ENCODE measurements at places on chromosomes 7 and 10.

- DNase-seq, result no peak
These were observed 371.6 kb downstream of the SH2D4B start for GRCh38 chr10:80909254-80909653.

DNA sequence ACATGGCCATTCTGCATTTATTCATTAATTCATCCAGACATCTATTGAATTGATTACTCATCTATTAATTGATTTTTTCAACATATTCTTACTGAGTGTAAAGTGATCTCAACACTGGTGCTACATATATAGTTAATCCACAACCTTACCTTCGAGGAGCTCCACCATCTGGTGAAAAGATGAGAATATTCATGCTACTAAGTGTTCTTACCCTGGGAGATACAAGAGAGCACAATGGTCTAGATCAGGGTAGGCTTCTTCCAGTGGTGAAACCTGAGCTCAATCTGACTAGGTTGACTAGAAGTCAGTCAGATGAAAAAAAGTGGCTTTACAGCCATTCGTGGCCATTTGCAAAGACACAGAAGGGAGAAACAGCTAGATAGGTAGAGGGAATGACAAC lies 507.4 kb downstream of the ANKRD7 start:
- no peak for DNase-seq

- no peak for DNase-seq
These were observed 120.9 kb upstream of the DIP2C start for GRCh38 chr10:810351-810846.

DNA sequence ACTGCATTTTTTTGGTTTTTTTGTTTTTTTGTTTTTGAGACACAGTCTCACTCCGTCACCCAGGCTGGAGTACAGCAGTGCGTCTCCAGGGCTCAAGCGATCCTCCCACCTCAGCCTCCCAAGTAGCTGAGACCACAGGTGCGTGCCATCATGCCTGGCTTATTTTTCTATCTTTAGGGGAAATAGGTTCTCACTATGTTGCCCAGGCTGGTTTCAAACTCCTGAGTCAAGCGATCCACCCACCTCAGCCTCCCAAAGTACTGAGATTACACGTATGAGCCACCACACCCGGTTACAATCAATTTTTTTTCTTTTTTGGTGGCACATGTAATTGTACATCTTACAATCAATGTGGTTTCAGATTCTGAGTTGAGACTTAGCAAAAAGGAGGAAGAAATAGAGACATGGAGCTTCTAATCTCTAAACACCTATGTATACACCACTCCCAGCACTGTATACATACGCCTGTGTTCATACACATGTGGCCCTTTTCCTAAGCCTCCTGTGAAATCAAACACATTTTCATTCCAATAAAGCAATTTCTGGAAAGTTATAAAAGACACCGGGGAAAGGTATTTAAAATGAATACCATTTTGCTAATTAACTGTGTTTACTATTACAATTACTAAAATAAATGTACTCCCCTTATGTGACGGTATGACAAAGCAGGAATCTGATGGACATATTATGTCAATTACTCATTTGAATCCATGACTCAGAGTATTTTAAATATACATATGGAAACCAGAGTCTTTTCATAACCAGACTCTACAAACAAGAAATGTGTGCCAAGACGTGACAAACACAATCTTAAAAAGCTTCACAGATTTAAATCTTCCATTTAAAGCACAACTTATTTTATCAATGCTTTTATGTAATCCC lies 40.9 kb downstream of the SMURF1 start:
- no peak for DNase-seq

DNA sequence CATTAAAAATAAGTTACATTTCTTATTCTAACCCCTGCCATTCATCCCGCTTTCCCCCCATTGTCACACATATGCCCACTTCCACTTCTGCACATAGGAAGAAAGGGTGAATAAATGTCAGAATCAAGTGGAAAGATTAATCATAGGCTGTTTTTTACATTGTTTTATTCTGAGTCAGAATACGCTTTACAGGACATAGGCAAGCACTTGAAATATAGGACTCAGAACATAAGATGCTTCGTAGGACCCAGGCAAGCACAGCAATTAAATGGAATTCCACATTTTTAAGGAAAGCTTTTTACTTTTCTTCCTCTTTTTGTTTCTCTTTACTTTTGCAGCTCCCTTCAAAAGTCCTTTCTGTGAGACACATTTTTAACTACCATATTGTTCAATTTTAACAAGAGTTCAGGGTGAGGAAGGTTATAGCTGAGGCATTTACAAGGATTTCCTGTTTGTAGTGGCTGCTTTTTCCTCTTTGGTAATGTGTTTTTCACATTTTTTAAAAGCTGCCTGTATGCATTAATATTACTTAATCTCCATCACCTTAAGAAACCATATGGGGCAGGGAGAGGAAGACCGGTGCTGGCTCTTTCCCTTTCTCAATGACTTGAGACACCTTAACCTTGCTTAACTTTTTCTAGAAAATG lies 130.0 kb downstream of the TES start:
- no peak for DNase-seq

DNA sequence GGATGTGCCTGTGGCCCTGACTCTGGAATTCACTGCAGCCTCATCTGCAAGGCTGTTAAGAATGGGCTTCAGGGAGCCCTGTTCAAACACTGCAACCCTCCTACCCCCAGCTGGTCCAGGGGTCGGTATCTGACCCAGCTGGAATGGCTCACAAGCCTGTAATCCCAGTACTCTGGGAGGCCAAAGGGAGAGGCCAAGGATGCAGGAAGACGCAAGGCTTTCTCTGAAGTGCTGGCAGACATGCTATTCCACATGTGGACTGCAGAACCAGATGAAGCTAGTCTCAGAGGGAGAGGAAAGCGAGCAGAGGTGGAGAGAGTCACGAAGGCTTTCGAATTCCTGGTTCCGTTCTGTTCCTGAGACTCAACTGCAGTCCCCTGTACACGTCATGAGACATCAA lies 45.0 kb downstream of the ESYT2 start:
- DNase-seq, result no peak

DNA sequence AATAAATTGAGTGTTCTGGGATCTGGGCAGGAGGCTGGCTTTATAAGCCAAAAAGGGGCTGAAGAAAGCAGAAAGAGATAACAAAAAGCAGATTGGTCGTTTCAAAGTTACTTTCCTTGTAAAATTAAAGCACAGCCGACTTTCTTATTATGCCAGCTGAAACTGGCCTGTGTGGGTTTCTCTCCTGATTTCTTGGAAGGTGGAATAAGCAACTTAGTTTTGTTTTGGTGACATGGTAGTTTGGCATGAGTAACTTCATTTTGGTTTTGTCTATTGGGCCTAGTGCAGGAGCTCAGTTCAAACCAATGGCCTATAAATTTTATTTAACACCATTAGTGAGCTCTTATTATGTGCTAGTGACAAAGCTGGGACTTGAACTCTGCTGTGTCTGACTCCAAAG lies 13.2 kb upstream of the DNAJC12 start:
- DNase-seq, result no peak

DNA sequence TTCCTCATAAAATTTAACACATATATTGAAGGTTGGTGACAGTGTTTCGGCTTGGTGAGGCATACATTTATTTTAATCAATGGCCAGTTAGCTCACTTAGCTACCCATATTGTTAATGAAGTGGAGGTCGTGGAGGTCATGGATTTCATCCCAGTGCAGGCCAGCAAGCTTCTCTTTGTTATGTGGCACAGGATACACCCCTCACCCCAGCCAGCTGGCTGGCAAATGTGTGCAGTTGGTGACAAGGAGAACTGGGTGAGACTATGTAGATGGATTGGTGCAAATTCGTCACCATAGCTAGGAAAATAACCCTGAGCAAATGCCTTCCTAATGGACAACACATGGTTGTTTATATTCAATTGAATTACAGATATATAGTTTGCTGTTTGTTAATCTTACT lies 50.5 kb upstream of the FOXP2 start:
- no peak for DNase-seq

GRCh38 chr7:116546054-116546453 lies 21.2 kb downstream of the CAV1 start:
- DNase-seq, result no peak

- DNase-seq, result no peak
These were observed 240.5 kb downstream of the GLI3 start for GRCh38 chr7:41996381-41997035.

GRCh38 chr7:101953248-101953819 lies 135.9 kb downstream of the CUX1 start:
- DNase-seq, result no peak

DNA sequence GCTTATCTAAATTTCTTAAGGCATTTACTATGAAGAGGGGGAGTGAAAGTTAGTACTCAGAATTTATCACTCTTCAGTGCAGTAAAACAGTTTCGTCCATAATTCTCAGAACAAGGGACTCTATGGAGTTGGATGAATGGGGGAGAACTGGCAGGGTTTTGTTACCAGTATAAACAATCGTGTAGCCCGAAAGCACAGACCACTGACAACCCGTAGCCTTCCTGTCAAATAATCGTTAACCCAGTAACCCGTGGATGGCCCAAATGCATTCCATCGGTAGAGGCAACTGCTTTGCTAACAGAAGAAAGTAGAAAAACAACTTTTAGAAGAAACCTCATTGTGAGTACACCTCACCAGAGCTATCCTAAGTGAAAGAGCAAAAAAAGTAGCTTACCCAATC lies 583.9 kb downstream of the NXPH1 start:
- no peak for DNase-seq

- no peak for DNase-seq
These were observed 99.2 kb downstream of the FOXL3 start for GRCh38 chr7:388961-389701.

- no peak for DNase-seq
These were observed 64.6 kb downstream of the ALOX5 start for GRCh38 chr10:45438466-45439090.

DNA sequence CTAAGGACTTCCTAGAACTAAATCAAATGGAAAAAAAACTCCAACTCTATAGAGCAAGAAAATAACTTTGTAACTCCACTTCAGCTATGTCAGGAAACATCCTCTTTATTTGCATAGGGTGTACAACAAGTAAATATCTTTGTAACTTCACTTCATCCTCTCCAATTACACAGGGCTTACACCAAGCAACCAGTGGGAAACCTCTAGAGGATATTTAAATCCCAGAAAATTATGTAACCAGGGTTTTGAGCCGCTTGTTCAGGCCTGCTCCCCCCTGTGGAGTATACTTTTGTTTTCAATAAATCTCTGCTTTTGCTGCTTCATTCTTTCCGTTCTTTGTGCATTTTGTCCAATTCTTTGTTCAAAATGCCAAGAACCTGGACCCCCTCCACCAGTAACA lies 22.2 kb downstream of the LIPJ start:
- DNase-seq, result no peak

GRCh38 chr7:102029616-102030015 lies 212.2 kb downstream of the CUX1 start:
- no peak for DNase-seq

DNA sequence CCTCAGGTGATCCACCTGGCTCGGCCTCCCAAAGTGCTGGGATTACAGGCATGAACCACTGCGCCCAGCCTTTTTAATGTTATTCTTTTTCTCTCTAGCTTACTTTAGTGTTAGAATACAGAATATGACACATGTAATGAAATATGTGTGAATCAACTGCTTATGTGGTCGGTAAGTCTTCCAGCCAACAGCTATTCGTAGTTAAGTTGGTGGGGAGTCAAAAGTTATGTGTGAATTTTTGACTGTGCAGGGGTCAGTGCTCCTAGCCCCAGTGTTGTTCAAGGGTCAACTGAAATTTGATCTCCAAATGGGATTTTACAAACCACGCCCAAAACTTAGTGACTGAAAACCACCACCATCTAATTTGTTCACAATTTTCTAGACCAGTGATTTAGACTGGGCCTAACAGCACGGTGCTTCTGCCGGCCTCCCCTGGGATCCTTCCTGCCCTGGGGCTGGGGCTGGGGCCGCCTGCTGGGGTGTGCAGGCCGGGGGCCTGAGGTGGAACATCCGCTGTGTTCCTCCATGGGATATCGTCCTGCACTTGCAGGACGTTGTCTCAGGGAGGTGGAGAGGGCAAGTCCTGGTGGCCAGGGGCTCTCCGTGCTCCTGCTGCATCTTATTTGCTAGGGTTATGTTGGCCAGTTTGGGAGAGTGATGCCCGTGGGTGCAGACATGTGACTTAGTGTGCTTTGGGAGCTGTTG lies 24.5 kb upstream of the GRB10 start:
- DNase-seq, result no peak

DNA sequence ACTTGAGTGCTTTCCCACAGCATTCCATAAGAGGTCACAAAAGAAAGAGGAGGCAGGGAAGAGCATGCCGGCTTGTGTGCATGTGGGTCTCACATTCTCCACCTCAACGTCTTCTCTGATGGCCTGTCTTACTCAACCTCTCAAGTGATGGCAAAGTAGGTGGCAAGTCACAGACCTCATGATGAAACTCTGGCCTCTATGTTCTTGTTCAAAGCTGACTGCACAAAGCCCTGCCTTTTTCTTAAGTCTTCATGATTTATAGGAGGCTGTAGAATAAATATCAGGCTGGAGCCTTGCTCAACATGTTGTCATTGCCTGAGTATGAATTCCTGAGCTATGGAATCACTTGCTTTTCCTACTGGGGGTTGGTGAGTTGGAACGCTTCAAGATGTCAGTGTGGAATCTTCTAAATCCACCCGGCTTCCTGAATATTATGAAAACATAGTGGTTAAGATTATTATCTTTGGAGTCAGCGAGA lies 213.6 kb upstream of the INHBA start:
- no peak for DNase-seq

DNA sequence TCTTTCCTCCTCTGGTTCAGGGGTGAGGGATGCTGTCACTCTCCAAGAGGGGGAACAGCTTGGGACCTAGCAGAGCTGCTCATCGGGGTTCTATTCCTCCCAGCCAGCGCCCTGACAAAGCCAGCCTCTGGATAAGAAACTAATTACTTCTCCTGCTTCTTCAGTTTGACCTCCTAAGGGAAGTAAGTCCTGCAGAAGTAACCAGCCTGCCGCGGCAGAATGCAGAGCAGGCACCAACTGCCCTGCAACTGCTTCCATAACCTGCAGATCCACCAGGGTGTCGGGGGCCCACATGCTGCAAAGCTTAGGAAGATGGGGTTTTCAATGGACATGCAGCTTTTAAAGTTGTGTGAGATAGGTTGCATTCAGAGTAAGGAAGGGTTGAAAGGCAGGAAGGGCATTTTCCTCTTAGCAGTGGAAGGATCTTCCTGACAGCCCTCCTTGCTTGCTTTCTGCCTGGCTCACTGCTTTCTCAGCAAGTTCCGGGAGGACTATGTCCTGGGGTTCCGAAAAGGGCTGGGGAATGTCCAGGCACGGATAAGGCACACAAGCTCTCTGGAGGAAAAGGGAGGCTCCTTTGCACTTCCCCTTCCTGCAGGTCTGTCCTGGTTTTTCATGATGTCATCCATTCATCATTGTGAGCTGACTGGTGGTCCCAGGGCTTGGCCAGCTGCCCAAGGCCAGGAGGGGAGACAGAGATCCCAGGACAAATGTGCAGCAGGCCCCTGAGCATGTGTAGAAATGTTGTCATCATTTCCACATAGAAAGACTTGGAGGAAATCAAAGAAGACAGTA lies 24.3 kb upstream of the CALU start:
- DNase-seq, result no peak
